Hepatic stellate cell (primary cell): ENCODE measurements at places on chromosomes 12 and 14.
A peak's percentile ranks its signal among the peaks of the same experiment; 100 is the strongest.

- DNase-seq, result no peak
Measured at GRCh38 chr12:104687823-104688573, 231.2 kb downstream of the CHST11 start.

DNA sequence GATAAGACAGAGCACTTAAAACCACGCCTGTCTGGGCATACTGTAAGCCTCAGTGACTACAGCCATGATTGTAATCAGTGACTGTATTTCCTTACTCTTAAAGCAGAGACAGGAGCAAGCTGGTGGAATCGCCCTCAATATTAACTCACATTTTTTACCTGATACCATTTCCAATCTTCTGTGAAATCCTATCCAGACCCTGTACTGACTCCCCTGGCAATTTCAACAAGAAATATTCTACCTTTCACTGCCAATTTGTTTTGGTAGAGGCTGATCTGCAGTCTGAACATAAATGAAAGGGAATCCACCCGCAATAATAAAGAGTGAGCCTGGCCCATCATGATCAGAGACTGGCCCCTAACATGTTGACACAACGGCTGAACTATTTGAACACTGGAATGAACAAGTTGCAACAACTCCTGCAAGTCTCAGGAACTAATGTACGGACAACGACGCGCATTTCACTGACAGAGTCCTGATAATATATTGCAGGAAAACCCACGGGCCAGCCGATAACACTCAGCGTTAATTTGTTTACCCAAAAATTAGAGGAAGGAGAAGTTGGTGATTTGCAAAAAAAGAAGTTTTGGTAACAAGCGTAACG is 195.5 kb upstream of the BTG1 start:
- no peak for DNase-seq

- DNase-seq, result no peak
Measured at GRCh38 chr12:69039911-69040310, 106.9 kb upstream of the CPM start.

- no peak for DNase-seq
Measured at GRCh38 chr12:2753536-2753935, 41.2 kb upstream of the FKBP4 start.

- DNase-seq, result peak; percentile 24
Measured at GRCh38 chr14:91108941-91109611, 4.8 kb upstream of the DGLUCY start.

DNA sequence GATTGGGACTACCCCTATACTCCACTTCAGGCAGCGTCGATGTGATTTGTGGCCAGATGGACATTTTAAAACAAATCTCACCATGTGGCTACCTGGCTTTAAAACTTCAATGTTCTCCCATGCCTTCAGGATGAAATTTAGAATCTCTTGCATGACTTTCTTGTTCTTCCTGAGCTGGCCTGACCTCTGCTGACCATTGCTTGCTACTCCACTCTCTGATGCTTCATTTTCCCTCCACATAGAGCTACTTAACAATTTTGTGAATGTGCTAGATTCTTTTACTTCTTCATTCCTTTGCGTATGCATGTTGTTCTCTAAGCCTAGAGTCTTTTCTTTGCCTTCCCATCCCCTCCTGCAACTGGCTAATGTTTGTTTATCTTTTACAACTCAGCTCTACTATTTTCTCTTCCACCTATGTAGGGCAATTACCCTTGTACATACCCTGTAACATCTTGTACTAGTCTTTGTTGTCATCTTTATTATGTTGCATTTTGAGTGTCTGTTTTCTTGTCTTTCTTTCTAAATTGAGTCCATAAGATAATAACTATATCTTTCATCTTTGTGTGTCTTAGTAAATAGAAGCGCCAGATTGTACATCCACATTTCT is 41.2 kb downstream of the YLPM1 start:
- peak; percentile 29 for DNase-seq

DNA sequence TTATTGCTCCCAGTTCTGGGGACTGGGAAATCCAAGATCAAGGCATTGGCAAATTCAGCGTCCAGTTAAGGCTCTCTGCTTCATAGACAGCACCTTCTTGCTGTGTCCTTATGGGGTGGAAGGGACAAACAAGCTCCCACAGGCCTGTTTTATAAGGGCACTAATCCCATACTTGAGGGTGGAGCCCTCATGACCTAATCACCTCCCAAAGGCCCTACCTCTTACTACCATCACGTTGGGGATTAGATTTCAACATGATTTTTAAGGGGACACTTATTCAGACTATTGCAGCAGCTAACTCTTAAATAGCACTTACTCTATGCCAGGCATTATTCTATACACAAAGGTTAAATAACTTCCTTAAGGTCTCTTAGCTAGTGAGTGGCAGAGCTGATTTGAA is 17.3 kb downstream of the TOGARAM1 start:
- no peak for DNase-seq

DNA sequence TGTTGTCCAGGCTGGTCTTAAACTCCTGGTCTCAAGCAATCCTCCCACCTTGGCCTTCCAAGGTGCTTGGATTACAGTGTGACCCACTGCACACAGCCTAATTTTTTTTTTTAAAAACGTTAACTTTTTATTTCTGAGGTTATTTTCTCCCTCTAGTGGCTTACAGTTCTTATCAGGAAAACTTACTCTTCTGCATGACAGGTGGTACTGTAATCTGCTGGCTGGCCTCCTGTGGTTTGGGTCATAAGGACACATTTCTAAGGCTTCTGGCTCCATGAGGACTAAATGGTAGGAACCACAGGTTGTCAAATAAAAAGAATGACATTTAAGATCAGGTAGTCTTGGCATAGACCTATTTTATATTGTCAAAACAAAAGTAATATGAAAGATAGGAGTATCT is 7.7 kb upstream of the NCKAP1L start:
- no peak for DNase-seq

DNA sequence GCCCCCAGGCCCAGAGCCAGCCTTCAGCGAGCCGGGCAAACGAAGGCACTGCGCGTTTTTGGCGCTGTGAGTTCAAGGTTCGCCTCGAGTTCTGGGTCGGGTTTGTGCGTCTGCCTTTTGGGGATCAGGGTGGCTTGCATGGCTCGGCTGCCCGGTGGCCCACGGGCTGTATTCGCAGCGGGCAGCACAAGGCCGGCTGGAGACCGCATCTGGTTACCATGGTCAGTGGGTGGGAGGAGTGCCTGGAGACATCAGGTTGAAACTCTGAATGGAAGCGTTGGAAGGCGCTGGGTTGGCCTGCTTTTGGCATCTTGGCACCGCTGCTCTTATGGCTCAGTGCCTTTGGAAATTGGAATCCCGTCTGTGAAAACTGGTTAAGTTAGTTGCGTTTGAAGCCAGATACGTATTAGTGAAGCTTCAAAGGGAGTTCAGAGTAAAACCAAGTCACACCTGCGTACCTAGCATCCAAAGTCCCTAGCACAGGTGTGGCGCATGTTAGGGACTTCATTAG is 50.9 kb downstream of the SNAPC1 start:
- DNase-seq, result no peak

DNA sequence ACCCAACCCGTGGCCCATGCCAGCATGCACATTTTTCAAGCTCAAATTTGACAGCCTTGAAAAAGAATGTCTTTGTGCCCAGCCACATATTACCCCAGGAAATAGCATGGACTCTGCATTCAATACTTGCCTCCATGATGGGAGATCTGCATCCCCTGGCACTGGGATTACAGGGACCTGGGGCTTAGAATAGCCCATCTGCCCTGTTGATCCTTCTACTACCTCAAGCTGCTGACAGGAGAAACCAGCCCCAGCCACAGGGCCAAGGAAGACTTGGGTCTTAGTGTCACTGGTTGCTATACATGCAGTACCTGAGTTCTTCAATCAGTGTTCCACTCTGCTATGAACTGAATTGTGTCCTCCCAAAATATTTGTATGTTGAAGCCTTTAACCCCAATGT is 85.3 kb downstream of the LRRC74A start:
- DNase-seq, result no peak

DNA sequence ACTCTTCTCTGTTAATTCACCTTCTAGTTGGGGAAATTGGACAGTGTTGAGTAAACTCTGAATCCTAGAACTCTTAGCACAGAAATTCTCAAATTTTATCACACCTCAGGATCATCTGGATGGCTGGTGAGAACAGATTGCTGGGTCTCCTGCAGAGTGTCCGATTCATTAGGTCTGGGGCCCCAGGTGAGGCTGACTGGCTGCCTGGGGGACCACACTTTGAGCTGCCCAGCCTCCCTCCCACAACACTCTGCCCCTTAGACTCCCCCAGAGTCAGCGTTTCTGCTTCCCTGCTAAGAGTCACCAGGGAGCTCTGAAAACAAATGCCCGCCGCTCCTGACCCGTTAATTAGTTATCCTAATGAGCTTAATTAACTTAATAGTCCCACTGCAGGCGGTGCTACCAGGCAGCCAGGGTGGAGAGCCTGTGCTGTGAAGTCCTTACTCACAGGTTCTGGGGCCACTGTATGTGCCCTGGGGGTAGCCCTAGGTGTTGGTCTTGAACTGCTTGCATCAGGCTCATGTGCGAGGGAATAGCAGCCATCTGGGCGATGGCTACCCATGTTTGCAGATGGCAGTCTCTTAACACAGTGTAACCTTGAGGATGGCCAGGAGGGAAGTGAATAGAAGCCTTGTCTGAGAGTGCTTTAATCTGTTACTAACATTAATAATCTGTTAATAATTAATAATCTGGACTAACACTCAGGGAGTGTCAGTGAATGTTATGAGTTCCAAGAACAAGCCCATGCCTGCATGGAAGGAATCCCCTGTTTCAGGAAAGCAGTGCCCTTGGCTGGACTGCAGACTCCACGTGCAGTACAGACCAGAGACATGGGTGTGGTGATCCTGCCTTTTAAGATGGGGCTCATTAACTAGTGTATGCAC is 35.6 kb downstream of the AACS start:
- DNase-seq, result no peak

DNA sequence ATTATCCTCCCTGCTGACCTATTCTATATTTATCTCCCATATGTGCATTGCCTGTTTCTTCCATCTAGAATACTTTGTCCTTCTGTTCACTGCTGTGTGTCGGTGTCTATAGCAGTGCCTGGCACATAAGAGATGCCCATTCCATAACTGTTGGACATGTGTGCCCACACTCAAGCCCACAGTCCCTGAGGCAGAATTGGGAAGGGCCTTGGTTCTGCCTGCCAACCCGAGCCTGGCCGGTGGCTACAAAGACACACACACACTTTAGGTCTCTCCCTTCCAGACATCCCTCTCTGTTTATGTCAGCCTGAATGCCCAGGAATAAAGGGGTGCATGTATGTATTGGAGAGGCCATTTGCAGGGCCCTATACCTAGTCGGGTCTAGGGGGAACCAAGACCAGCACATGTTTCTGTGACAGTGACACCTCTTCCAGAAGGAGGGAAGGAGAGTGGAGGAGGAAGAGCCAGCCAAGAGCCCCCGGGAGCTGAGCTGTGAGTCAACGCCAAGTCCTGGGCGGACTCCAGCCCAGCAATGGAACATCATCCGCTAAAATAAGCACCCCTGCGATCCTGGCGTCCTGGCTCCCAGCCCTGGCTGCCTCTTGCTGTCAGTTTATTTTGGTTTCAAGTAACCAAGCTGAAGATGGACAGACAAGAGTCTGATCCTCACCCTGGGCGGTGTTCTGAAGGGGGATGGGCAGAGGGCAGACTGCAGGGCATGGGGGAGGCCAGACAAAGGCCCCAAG is 4.3 kb upstream of the ASB2 start:
- DNase-seq, result peak; percentile 81

- peak; percentile 59 for DNase-seq
Measured at GRCh38 chr14:53979747-53980642, 23.4 kb upstream of the BMP4 start.

GRCh38 chr14:62854951-62855350 is 190.3 kb downstream of the KCNH5 start:
- DNase-seq, result no peak

- DNase-seq, result no peak
Measured at GRCh38 chr12:9319044-9319841, 111.0 kb upstream of the PZP start.

GRCh38 chr12:127170226-127171180 is 1096.5 kb upstream of the TMEM132C start:
- no peak for DNase-seq

GRCh38 chr12:128844031-128844635 is 9.1 kb upstream of the GLT1D1 start:
- no peak for DNase-seq

DNA sequence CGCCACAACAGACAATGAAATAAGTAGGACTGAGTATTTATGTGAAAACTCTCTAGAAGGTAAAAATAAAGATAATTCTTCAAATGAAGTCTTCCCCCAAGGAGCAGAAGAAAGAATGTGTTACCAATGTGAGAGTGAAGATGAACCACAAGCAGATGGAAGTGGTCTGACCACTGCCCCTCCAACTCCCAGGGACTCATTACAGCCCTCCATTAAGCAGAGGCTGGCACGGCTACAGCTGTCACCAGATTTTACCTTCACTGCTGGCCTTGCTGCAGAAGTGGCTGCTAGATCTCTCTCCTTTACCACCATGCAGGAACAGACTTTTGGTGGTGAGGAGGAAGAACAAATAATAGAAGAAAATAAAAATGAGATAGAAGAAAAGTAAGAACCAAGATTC is 82.7 kb downstream of the VEZT start:
- DNase-seq, result no peak

- no peak for DNase-seq
Measured at GRCh38 chr12:50665170-50665569, 98.7 kb upstream of the ATF1 start.

GRCh38 chr12:68119250-68119649 is 40.3 kb downstream of the IFNG start:
- DNase-seq, result no peak

- DNase-seq, result no peak
Measured at GRCh38 chr14:72434856-72435255, 459.0 kb downstream of the DPF3 start.

DNA sequence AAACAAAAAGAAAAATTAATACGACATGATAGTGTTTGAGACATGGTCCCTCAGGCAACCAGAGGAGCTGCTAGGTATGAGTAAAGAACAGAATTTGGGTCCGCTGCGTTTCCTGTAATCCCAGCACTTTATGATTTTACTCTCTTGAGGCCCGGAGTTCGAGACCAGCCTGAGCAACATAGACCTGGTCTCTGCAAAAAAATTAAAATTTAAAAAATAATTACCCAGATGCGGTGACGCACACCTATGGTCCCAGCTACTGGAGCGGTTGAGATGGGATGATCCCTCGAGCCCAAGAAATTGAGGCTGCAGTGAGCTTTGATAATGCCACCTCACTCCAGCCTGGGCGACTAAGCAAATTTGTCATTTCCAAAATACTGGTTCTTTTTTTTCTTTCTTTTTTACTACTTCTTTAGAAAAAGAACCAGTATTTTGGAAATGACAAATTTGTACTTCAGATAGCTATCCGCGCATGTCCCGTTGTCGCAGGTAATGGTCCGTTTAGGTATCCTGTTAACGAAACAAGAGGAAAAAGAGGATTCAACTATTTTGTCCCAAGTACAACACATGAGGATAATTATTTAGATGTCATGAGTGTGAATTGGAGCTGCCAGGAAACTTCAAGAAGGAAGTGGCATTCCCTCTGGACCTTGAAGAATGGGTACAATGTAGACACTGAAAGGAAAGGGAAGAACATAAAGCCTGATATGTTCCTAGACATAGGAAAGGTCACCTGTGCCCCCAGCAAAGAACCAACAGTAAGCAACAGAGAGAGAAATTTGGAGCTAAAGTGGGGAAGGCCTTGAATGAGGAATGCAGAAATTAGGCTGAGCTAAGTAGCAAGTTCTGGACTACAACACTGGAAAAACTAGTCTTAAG is 1.2 kb upstream of the HECTD1 start:
- DNase-seq, result no peak

GRCh38 chr12:44193281-44193680 is 357.4 kb downstream of the TMEM117 start:
- no peak for DNase-seq
